ENCODE measurements at places on chromosomes 2 and 18.

DNA sequence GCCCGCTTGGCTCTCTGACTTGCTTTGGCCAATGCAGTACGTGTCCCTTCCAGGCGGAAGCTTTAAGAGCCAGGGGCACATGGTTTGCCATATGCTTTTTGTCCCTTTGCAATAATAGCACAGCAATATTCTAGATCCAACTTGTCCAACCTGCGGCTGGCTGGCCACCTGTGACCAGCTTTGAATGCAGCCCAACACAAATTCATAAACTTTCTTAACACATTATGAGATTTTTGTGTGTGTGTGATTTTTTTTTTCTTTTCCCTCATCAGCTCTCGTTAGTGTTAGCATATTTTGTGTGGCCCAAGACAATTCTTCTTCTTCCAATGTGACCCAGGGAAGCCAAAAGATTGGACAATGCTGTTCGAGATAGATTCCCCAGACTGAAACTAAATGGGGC lies 119.3 kb upstream of the SIX3 start:
- DNase-seq = no peak

- no peak for DNase-seq
These were observed 56.3 kb downstream of the EPAS1 start for GRCh38 chr2:46353509-46353908.

GRCh38 chr2:205937211-205937610 lies 148.8 kb downstream of the INO80D start:
- DNase-seq = no peak

GRCh38 chr18:42765302-42765701 lies 350.2 kb downstream of the RIT2 start:
- DNase-seq = no peak

GRCh38 chr18:56565046-56565445 lies 73.3 kb downstream of the TXNL1 start:
- no peak for DNase-seq

DNA sequence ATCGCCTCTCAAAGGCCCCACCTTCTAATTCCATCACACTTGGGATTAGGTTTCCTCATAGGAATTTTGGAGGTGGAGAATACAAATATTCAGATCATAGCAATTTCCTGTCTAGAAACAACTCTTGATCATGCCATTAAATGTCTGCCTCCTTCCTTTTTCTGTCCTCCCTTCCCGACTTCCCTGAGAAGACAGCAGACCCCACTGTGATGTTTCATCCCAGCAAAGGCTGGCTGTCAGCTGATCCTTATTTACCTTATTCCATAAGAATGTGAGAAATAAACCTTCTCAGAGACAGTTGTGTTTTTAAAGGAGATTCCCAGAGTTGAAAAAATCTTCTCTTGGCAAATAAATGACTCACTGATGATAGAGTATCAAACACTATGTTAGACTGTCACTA lies 133.9 kb downstream of the TDRD15 start:
- DNase-seq = no peak

GRCh38 chr2:194411221-194411620 lies 1245.8 kb upstream of the SLC39A10 start:
- DNase-seq = no peak

Measured in iris pigment epithelial cell (primary cell).